ENCODE measurements at places on chromosomes 13 and 19.

DNA sequence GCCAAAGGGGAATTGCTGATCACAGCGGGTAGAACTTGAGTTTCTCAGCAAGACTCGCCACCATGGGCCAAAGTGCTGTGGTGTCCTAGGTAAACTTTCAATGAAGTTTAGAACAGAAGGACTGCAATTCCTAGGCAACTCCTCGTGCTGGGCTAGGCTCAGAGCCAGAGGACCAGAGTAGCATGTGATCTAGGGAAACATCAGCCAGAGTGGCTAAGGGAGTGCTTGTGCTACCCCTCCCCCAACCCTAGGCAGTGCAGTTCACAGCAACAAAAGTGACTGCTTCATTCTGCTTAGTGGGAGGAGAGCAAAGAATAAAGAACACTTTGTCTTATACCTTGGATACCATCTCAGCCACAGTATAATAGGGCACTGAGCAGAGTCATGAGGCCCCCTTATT lies 1658.6 kb upstream of the MIR17HG start:
- DNase-seq: no peak

GRCh38 chr13:62932256-62932883 lies 1516.7 kb upstream of the PCDH20 start:
- no peak for DNase-seq

DNA sequence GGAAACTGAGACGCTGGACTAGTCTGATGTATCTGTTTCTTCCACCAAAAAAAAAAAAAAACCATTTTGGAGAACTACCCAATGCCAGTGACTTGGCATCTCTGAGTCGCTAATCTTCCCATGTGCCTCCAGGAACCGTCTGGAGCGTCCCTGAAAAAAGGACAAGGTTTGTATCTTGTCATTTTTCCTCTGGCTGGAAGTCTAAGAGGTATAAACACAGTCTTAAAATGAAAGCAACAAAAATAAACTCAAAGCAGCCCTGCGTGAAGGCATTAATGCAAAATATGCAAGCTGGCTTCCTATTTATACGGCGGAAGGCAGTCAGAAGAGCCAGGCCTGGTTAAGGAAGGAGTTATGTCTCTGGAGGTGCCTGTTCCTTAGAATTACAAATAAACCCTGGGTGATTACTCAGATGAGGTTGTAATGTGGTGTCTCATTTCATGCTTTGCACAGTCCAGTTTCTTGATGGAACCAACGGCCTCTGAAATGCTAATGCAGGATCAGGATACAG lies 20.3 kb downstream of the ACTN4 start:
- no peak for DNase-seq

- DNase-seq: no peak
These were observed 426.1 kb upstream of the KLF12 start for GRCh38 chr13:74560325-74560724.

DNA sequence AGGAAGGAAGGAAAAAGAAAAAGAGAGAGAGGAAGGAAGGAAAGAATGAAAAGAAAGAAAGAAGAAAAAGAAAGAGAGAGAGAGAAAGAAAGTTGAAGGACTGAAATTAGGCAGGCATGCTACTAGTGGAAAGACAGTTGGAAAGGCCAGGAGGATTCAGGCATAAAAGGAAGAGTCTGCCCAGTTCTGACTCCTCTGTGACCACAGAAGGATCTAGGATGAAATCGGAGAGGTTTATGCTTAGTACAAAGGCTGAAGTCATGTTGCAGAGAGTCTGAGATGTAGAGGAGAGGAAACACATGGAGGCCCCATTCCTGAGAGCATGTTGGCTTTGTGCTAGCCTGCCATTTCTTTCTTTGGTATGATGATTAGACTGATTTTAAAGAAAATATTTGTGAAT lies 246.5 kb upstream of the ARGLU1 start:
- DNase-seq: no peak

- no peak for DNase-seq
These were observed 2.1 kb upstream of the ATP1A3 start for GRCh38 chr19:41995959-41996797.

DNA sequence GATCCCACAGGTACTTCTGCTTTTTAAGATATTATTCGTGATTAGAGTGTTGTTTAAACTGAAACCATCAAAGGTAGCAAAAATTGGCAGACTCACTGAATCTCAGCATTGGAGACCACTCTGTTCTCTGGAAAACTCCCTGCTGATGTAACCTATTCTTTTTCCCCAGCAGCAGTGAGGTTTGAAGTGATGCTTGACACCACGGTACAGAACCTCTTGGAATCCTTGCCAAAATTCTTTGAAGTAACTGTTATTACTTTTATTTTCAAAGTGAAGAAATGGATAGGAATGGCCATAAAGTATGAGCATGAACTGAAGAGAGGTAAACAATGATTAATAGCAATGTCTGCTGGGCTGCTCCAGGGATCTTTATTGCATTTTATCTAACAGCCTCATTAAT lies 66.4 kb upstream of the KL start:
- no peak for DNase-seq

GRCh38 chr13:20170921-20171320 lies 10.1 kb upstream of the GJA3 start:
- DNase-seq: no peak

Measured in naive thymus-derived CD4-positive, alpha-beta T cell (primary cell).